ENCODE measurements at places on chromosomes 13 and 19.

DNA sequence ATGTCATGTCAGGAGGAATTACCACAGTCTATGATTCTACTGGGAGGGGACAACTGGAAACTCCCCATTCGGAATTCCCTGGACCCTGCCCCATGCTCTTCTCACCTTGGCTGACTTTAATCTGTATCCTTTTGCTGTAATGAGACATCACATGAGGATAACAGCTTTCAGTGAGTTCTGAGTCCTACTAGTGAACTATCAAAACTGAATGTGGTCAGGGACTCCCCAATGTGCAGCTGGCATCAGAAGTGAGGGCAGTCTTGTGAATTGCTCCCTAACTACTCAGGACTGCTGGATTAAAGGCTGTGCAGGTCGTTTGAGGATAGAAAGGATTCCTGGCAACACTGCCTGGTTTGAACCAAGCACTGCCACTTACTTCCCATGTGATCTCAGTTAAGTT lies 15.2 kb downstream of the SIGLEC7 start:
- DNase-seq: no peak

DNA sequence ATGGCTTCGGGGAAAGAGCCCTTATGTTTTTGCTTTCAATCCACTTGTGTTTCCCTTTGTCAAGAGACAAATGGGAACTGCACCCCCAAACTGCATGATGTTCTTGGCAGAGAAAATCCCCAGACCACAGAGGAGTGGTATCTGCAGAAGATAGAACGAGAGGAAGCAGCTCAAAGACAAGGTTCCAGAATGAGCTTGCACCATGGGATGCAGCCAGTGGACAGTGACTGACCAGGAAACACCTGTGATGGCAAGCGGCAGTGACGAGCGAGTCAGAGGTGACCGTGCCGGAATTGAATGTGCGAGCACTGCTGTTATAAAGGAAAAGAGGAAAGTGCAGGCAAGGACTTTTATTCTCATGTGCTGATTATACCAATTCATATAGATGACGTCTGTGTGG lies 46.3 kb downstream of the IRS2 start:
- no peak for DNase-seq

DNA sequence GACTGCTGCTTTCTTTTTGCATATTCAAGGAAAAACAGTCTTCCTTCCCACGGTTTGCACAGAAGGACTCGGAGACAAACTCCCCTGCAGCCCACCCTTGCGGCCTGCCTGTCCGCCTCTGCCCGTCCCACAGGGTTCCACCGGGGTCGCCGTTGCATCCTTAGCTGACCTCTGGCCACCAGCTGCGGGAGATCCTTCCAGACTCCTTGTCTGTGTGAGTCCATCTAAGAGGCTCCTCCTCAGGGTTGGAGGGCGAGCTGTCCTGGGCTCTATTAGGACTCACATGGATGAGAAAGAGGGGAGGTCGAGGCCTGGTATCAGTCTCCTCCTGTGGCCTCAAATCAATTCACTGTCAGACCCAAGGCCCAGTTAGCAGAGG lies 39.2 kb downstream of the KLF2 start:
- no peak for DNase-seq

GRCh38 chr13:79668201-79668752 lies 187.3 kb downstream of the NDFIP2 start:
- DNase-seq: no peak

- no peak for DNase-seq
Measured at GRCh38 chr13:39051157-39051556, 12.9 kb downstream of the NHLRC3 start.

GRCh38 chr19:3690551-3691371 lies 9.5 kb downstream of the PIP5K1C start:
- DNase-seq: no peak

DNA sequence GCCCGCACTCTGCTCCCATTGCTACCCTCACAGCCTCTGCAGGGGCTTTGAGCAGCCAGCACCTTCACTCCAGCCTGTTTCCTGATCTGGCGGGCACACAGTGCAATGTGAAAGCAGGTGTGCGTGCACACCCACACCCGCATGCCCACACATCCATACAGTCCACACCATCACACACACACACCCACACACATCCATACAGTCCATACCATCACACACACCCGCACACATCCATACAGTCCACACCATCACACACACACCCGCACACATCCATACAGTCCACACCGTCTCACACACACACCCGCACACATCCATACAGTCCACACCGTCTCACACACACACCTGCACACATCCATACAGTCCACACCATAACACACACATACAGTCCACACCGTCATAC lies 28.0 kb downstream of the PIAS4 start:
- no peak for DNase-seq

DNA sequence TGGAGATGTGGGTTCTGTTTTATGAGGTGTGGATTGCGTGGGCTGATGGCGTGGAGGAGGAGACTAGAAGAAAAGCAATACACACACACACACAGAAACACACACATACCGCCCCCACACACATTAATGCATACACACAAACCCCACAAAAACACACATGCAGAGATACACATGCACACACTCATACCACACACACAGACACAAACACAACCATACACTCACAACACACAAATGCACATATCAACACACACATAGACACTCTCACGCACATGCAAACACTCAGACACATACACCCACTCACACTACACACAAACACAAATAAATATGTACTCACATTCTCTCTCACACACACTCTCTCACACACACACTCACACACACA lies 75.7 kb upstream of the UBL3 start:
- no peak for DNase-seq

DNA sequence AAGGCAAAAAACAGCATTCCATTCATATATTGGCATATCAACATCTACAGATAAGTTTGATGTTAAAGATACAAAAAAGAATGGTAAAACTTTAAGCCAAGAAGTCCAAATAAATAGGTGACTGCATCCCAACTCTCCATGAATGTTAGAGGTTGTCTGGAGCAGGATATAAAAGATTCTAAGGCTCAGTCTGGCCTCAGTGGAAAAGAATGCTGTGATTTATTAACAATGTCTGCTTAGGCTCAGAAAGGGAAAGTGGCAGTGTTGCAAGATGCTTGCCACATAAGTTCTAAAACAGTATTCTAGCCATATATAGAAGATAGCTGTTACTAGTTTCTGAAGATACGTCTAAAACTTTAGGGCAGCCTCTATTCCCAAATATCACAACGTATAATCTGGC lies 179.8 kb upstream of the NBEA start:
- no peak for DNase-seq
